ENCODE measurements at places on chromosomes 7 and 10.
A peak's percentile ranks its signal among the peaks of the same experiment; 100 is the strongest.

GRCh38 chr7:24576171-24577025 lies 3.1 kb downstream of the PALS2 start:
- peak; percentile 83 for DNase-seq

DNA sequence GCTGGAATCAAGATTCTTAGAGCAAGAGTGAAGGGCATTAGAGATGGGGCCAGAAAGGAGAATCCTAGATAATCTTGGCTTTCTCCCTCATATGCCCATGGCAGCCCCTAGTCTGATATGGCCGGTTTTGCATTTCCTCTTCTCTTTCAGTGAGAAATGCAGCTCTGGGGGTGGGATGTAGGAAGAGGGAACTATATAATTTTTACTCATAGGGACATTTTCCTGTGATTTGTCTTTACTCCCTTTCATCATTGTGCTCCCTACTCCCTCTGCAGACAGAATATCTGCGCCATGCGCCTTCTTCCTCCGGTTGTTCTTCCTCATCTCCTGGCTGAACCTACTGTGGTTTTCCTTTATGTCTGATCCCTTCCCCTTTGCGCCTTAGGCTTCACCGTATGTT lies 16.8 kb upstream of the CHCHD1 start:
- no peak for DNase-seq

DNA sequence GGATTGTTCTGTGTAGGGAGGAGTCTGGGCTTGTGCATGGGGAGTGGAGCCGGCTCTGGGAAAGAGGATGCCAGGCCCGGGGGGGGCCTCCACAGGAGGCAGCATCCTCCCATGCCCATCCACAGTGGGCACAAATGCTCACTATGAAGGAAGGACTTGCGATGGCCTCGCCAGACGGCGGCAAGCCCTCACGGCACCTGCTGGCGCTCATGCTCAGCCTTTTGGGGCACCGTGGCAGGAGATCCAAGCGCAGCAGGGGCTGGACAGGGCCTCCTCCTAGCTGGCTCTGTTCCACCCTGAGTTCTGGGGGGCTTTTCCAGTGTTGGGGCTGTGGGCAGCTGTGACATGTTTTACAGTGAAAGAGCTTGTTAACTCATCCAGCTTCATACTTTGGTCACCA lies 15.2 kb downstream of the MDH2 start:
- no peak for DNase-seq

- no peak for DNase-seq
Observed at GRCh38 chr7:151867912-151868311, 9.0 kb downstream of the PRKAG2 start.

GRCh38 chr7:137652721-137653120 lies 194.1 kb downstream of the DGKI start:
- DNase-seq, result no peak

DNA sequence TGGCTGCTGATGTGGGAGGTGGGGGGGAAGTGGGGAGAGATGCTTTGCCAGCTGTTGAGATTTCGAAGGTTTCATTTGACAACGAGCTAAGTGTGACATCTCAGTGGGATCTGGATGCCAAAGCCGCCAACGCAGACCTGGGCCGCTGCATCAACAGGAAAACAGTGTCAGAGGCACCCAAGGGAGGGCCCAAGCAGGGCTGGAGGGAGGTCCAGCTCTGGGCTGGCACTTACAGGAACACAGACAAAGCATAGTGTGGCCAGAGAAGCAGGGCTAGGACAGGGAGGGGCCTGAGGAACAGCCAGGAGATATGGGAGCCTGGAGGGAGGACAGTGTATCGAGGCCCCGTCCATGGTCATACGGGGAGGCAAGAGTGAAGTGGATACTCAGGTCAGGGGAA lies 73.1 kb downstream of the GTF2IRD1 start:
- DNase-seq, result no peak

DNA sequence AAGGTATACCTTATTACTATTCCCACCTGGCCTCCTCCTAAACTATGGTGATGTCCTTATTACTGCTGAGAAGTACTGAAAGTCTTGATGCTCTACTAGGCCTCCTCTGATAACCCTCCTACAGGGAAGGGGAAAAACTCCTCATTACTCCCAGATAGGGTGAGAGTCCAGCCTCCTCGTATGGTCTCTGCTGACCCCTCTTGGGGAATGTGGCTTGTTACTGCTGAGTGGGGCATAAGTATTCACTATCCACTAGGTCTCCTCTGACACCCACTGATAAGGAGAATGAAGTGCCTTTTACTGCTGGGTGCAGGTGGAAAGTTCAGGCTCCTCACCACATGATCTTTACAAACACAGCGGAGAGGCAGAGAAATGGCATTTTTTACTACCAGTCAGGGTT lies 222.9 kb downstream of the CHRM2 start:
- DNase-seq, result no peak
